ENCODE measurements at places on chromosomes 6 and 20.

GRCh38 chr6:161091972-161092701 lies 100.6 kb downstream of the MAP3K4 start:
- DNase-seq, result no peak

DNA sequence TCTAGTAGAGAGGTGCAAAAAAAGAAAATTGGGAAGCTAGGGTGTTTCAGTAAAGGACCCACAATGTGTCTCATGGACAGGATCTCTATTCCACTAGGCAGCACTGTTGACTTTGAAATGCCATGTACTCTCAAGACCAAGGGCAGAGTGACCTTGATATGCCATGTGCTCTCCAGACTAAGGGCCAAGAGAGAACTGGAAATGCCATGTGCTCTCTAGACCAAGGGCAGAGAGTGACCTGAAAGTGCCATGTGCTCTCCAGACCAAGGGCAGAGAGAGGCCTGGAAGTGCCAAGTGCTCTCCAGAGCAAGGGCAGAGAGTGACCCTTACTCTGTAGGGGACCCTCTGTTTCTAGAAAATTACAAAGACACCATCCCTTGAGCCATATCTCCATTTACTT lies 49.3 kb upstream of the HTR1B start:
- DNase-seq, result no peak

DNA sequence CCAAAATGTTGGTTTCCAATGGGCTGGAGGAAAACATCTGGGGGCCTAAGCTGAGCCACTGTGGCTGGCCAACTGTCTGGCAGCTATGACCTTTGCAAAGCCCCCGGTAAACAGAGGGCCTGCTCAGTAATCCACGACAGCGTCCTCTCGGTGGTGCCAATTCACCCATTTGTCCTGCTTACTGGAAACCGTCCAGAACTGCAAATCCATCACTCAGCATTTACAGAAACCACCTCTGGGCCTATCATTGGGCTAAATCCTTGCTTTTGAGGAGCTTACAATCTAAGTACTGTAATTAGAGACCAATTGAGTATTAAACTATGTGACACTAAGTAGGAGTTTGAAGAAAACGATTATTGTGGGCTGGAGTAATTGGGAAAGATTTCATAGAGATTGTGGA lies 31.0 kb downstream of the ADAT2 start:
- DNase-seq, result no peak

- DNase-seq, result no peak
These were observed 671.2 kb downstream of the COL12A1 start for GRCh38 chr6:74534465-74535211.

GRCh38 chr6:89035252-89036101 lies 45.1 kb upstream of the PNRC1 start:
- peak; percentile 72 for DNase-seq

DNA sequence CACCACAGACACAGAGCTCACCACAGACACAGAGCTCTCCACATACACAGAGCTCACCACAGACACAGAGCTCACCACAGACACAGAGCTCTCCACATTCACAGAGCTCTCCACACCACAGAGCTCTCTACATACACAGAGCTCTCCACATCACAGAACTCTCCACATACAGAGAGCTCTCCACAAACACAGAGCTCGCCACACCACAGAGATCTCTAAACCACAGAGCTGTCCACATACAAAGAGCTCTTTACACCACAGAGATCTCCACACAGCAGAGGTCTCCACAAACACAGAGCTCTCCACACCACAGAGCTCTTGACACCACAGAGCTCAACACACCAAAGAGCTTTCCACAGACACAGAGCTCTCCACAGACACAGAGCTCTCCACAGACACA lies 55.8 kb downstream of the ERMARD start:
- DNase-seq, result no peak
